ENCODE measurements at places on chromosomes 4 and X.

DNA sequence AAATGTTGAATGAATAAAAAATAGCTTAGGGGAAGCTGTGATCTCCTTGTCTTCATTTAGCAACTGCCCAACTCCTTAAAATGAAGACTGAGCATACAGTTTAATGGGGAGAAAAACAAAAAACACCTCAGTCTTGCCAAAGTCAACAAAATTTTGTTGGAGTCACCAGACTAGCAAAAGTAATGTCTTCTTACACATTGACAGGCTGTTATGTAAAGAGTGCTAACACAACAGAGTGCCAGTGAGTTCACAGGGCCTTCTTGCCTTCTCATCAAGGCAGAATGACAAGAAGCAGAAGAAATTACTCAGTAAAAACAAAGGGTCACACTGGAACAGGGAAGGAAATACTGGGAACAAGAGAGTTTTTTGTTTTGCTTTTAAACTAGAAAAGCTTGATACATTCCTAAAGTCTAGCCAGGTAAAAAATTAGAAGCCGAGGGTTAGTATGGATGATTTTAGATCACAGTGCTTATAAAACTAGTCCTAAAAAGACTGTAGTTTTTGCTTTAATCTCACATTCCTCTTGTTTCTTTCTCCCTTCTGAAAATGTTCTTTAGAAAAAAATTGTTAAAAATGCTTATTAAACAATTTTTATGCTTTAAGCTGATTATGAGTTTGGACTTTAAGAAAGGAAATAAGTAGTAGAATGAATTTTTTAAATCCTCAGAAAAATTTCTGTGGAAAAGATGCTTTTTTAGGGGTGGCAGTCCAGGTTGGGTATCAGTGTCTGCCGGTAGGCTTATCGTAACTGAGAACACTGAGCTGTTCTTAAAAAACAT is 38.7 kb upstream of the FRAS1 start:
- no peak for DNase-seq

- DNase-seq: no peak
Observed at GRCh38 chr4:94650690-94651089, 107.1 kb upstream of the BMPR1B start.

DNA sequence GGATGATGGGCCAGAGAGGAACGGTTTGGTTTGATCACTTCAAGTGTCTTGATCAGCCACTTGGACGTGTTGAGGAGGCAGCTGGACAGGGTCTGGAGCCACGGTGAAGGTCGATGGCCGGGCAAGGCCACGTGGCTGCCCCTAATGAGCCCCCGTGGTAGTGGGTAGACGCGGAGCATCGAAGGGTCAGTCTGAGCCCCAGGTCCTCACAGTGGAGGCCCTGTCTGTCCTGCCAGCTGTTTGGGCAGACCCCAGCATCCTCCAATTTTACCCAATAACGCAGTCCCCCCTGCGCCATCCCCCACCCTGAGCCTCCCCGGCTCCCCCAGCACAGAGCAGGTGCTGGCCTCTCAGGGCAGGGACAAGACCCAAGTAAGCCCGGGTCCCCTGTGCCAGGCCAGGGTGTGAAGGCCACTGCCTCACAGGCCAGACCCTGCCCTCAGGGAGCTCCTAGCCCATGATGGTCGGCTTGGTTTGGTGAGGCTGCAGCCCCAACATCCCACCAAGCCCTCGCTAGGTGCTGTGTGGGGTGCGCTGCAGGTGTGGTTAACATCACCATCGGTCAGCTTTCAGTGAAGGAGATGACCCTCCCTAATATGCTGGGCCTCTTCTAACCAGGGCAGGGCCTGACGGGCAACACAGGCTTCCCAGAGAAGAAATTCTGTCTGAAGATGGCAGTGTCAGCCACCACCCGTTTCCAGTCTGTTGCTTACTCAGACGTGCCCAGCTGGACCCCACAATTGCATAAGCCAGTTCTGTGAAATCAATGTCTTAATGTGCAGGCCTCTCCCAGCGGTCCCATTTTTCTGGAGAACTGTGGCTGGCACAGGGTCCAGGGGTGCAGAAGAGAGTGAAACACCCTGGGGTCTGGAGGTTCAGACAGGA is 40.5 kb upstream of the NKX1-1 start:
- DNase-seq: no peak

GRCh38 chrX:110836982-110837381 is 41.4 kb upstream of the CHRDL1 start:
- DNase-seq: no peak

- DNase-seq: no peak
Observed at GRCh38 chr4:149166365-149166764, 649.3 kb downstream of the IQCM start.

DNA sequence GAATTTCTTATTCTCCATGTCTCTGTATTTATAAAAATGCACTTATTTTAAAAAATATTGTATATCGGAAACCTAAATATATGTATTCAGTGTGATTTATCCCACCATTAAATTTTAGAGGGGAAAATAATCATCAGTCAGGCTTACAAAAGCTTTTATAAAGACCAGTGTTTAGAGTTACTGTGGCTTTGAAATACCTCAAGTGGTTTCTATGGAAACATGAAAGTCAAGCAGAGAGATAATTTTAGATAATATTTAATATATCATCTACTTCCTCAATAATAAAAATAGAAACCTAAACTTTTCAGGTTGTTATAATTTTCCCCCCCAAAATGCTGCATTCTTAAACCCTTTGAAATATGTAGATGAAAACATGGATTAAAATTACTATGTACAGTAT is 332.9 kb upstream of the PITX2 start:
- DNase-seq: no peak

GRCh38 chrX:37993837-37994619 is 12.3 kb upstream of the SYTL5 start:
- DNase-seq: peak; percentile 92

GRCh38 chrX:136227948-136228838 is 23.0 kb downstream of the MAP7D3 start:
- no peak for DNase-seq

GRCh38 chr4:186249785-186250754 is 15.9 kb upstream of the F11 start:
- DNase-seq: no peak

GRCh38 chr4:137861682-137862081 is 329.4 kb upstream of the PCDH18 start:
- DNase-seq: no peak

- no peak for DNase-seq
Observed at GRCh38 chrX:150161193-150161592, 201.9 kb upstream of the MAMLD1 start.

- no peak for DNase-seq
Observed at GRCh38 chrX:72676465-72676864, 37.6 kb downstream of the PHKA1 start.

GRCh38 chr4:44494810-44495701 is 46.4 kb upstream of the KCTD8 start:
- no peak for DNase-seq

GRCh38 chr4:118740869-118741268 is 55.7 kb downstream of the METTL14 start:
- DNase-seq: no peak

GRCh38 chr4:17008834-17009345 is 110.4 kb upstream of the LDB2 start:
- no peak for DNase-seq

GRCh38 chrX:85052636-85053343 is 49.1 kb downstream of the APOOL start:
- DNase-seq: no peak

GRCh38 chr4:123662827-123663226 is 266.2 kb downstream of the SPRY1 start:
- DNase-seq: no peak

GRCh38 chr4:57119054-57119651 is 9.0 kb upstream of the IGFBP7 start:
- no peak for DNase-seq

- no peak for DNase-seq
Observed at GRCh38 chr4:3316146-3316545, 23.3 kb downstream of the RGS12 start.

DNA sequence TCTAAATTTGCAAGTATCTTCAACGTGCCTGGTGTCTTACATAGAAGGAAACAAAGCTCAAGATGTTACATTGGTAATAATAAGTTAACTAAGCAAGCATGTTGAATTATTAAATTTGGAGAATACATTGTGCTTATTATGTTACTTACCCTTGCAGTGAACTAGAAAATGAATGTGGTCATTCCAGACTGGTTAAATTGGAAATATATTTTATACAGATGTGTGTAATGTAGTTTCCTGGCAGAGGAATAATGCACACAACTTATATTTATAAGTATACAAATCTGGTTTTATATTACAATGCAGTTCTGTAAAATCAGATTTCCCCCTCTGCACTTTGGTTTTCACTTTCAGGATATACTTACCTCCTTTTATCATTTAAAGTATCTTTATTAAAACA is 159.9 kb upstream of the SLIT2 start:
- DNase-seq: no peak

DNA sequence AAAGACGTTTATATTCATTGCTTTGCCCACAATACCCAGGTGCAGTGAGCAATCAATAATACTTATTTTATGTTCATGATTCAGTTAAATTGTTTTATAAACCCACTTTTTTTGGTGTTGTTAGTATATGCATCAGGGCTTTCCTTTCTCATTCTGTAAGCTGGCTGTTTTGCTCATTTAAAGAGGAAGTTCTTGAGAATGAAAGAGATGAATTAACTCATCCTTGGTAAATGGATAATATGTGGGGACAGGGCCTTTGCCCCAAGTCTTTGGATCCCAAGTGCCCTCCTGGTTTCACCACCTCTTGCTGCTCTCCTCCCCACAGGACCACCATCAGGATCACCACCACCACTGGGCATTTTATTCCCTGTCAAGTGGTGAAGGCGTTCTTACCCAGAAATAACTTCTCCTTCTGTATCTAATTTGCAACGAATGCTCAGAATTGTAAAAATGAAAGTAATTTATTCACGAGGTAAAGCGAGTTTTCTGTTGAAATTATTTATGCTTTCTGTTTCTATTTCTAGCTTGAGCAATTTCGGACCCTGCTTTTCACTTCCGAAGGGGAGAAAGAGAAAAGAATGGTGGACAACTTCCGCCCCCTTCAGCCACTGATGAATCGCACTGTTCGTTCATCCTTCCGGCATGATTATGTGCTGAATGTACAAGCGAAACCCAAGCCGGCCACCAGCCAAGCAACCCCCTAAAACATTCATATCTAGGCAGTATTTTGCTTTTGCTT is 8.2 kb upstream of the ZRSR2 start:
- DNase-seq: no peak

GRCh38 chrX:107628662-107629539 is 591 bp downstream of the PRPS1 start:
- peak; percentile 10 for DNase-seq

- no peak for DNase-seq
Observed at GRCh38 chr4:169256856-169257761, 13.6 kb downstream of the SH3RF1 start.

DNA sequence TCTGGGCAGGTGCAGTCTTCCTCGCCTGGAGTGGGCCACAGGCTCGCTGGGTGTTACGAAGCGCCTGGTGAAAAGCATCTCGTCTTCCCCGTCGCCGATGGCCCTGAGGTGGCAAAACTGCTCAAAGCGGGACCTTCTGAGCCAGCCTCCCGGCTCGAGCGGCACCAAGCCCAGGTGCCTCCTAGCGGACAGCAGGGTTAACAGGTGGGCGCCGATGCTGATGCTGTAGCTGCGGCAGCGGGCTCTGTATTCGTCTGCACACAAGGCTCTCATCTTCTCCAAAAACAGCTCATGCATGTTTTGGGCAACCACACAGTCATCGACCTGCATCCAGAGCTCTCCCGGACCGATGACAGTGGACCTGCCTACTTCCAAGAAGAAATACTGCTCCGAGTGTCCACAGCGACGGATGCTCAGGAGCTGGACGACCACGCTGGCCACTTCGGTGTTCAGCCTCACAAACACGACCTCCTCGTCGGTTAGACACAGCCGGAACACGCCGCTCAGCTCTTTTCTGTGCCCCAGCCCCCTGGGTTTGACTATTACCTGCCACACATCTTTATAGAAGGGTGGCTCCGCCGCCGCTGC is 1.2 kb downstream of the IRS4 start:
- DNase-seq: no peak

DNA sequence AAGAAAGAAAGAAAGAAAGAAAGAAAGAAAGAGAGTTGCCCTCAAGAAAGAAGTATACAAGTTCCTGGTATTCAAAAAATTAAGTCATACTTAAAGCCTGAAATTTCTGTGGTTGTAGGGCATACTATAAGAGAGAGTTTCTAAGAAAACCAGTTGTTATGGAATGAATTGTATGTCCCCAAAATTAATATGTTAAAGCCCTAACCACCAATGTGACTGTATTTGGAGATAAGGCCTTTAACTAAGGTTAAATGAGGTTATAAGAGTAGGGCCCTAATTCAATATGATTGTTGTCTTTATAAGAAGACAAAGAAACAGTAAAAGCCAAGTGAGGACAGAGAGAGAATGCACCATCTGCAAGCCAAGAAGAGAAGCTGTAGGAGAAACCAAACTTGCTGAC is 521.1 kb downstream of the CCSER1 start:
- no peak for DNase-seq

DNA sequence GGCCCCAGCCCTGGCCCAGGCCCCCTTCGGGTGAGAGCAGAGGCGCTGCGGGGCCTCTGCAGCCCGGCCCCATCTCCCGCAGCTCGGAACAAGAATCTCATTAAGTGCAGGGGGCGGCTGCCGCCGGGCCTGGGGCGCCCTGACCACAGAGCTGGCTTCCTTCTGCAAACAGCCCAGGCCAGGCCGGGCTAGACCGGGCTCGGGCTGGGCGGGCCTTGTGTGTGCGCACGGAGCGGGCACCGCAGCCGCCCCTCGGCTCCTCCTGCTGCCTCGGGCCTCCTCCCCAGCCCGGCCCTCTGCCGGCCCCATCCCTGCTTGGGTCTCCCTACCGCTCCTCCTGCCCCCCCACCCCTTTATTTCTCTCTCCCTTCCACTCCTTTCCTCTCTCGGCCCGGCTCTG is 83.3 kb downstream of the EFNB1 start:
- DNase-seq: no peak

All from NCI-H2029 (cell line).